Panc1 (cell line): ENCODE measurements at places on chromosomes 7 and 10. TPM values are rescaled to one million over a fixed set of nuclear protein-coding genes. Genes with fewer than 3 reads are reported as not detected.

CYP2C9 gene
- total RNA-seq = 0.41 TPM

DNA sequence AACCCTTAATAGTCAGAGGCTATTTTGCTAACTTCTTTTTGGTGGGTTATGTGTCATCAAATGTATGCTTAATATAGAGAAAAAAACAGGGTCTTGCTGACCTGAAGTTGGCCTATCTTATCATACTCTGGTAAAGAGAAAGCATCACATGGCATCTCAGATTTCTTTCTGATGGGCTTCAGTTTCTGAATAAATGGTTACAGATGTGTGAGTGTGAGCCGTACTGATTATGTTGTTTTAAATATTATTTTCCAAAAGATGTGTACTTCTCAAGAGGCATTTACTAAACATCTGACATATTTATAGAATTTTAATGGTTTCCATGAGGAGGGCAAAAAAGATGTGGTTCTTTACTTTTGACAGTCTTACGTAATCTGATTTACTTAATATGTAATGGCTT lies 28.4 kb downstream of the BBS9 start:
- no peak overlapping the region for H3K27ac ChIP-seq
- H3K27me3 ChIP-seq = no peaks in the 10 kb centered on the region
- H3K36me3 ChIP-seq = no peaks in the 10 kb centered on the region
- no peak for DNase-seq

- no peak overlapping the region for H3K4me3 ChIP-seq
- no peaks in the 10 kb centered on the region for H3K4me1 ChIP-seq
- DNase-seq = no peak
Observed at GRCh38 chr10:113709221-113709838, 29.6 kb downstream of the CASP7 start.

DNA sequence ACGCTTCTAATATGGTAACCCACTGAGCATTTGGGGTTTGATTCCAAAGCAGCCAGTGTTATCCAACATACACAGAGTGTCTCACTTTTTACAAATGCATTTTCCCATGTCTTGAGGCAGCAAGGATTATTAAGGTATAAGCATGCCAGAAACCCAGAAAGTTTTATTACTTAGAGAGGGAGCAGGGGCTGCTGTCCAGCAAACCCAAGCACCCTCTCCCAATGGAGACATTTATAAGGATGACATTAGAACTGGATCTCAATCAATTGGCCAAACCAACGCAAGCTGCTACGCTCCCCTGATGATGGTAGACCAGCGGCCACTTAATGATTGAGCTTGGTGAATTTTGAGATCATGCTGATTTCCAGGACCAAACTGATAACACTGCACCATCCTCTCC lies 176.3 kb downstream of the FANK1 start:
- H3K4me3 ChIP-seq = no peak overlapping the region
- DNase-seq = no peak
- H3K27ac ChIP-seq = no peak overlapping the region

OR2A42 gene
- total RNA-seq = not detected

DNA sequence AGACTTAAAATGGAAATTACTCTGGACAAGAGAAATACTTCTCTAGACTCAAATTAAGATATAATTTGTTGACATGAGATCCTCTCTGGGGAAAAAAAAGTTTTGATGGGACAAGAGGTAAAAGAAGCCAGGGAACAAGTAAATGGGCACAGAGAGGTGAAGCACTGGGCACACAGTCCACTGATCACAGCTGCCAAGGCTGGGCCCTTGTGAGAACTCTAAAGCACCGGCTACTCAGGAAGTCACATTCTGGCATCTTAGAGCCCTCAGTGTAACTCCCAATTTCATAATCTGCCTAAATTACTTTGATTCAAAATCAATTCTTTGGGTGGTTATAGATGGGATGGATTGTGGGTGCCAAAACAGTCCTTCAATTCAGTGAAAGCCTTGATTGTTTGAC lies 123.2 kb upstream of the CACNA2D1 start:
- H3K36me3 ChIP-seq = no peaks in the 10 kb centered on the region
- H3K27me3 ChIP-seq = no peaks in the 10 kb centered on the region
- H3K4me3 ChIP-seq = no peak overlapping the region
- no peaks in the 10 kb centered on the region for H3K4me1 ChIP-seq

TNS3 gene
- 533 TPM for total RNA-seq

INPP5A gene
- 60.0 TPM for total RNA-seq

DNA sequence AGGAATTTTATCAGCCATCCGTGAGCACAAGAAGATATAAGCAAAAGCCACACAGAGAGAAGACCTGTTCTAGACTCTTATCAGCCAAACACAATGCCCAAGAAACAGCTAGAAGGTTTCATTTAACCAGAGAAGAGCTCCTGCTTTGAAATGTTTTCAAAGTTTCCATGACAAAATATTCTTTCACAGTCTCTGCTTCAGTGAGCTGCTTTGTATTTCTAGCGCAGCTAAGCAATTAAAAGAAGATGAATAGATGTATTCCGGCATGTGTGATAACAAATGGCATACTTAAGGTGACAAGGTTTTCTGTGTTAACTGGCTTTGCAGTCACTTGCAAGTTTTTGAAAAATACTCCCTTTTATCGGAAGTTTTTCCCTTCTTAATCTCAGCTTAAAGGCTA lies 78.9 kb upstream of the NXPH1 start:
- no peaks in the 10 kb centered on the region for H3K4me1 ChIP-seq
- no peak overlapping the region for H3K27ac ChIP-seq
- H3K4me3 ChIP-seq = no peak overlapping the region
- no peak for DNase-seq
- no peaks in the 10 kb centered on the region for H3K36me3 ChIP-seq
- no peaks in the 10 kb centered on the region; the same call in 1 of the 2 replicates for H3K27me3 ChIP-seq

DNA sequence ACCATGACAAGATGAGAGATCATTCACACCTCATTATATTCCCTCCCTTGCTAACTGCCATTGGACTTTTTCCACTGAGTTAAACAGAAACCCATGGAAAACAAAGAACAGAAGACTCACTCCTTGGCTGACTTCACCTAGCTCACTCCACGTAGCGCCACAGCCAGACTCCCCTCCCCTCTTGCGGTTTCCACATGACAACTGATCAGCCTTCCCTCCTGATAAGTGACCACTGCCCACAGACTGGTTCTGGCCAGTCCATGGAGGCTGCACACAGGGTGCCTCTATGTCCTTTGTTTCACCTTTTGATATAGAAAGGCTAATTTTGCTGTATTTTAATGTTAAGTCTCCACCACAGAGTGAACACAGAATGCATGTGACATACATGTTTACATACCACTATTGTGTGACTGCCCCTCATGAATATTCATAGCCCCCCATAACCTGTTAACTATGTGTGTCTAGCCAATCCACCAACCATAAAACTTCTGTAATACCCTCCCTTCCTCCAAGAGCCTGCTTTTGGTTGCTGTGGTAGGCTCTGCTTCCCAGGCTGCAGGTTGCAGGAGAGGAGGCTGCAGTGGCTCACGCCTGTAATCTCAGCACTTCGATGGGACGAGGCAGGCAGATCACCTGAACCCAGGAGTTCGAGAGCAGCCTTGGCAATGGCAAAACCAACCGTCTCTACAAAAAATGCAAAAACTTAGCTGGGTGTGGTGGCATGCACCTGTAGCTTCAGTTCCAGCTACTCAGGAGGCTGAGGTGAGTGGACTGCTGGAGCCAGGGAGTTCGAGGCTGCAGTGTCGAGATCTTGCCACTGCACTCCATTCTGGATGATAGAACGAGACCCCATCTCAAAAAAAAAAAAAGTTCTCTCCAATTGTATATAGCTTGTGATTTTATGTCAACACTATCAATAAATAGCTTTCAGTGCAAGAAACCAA lies 10.0 kb upstream of the IFIT5 start:
- H3K4me1 ChIP-seq = no peaks in the 10 kb centered on the region
- H3K27me3 ChIP-seq = no peaks in the 10 kb centered on the region
- H3K27ac ChIP-seq = no peak overlapping the region
- no peak overlapping the region for H3K4me3 ChIP-seq

DNA sequence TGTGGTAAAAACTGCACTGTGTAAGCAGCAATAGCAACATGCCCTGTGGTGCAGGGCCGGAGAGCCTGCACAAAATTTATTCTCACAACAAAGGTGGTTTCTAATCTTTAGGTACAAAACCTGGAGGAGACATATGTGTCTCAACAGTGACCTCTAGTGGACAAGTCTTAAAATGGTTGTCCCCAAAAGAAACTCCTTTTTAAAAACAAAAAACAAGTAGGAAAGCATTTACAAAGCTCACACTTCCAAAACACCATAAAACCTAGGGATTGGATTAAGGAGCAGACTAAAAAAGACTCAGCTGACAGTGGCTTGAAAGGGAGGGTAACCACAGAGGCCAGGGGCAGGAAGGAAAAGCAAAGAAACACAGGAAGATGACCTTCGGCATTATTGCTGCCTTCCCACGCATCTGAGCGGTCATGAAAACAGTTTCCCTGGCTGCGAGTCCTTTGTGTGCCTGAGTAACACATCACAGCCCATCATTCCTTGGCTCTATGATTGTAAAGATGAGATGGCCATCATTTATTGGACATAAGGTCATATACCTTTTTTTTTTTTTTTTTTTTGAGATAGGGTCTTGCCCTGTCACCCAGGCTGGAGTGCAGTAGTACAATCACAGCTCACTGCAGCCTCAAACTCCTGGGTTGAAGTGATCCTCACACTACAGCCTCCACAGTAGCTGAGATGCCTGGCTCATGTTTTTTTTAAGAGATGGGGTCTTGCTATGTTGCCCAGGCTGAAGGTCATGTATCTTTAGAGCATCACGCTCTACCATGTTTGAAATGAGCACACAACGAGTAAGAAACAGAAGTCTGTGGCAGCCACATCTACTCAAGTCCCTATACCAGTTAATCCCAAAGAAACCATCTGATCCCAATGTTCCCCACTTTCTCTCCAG lies 39.5 kb downstream of the RSU1 start:
- H3K36me3 ChIP-seq = no peaks in the 10 kb centered on the region
- no peak overlapping the region for H3K4me3 ChIP-seq
- no peak overlapping the region for H3K27ac ChIP-seq
- peak; percentile 25 for DNase-seq
- H3K4me1 ChIP-seq = no peaks in the 10 kb centered on the region
- no peaks in the 10 kb centered on the region for H3K27me3 ChIP-seq
